Glutamatergic neuron (in vitro differentiated cells): ENCODE measurements at places on chromosomes 6 and 20.

- DNase-seq, result no peak
Observed at GRCh38 chr20:19079536-19080299, 132.7 kb upstream of the SLC24A3 start.

DNA sequence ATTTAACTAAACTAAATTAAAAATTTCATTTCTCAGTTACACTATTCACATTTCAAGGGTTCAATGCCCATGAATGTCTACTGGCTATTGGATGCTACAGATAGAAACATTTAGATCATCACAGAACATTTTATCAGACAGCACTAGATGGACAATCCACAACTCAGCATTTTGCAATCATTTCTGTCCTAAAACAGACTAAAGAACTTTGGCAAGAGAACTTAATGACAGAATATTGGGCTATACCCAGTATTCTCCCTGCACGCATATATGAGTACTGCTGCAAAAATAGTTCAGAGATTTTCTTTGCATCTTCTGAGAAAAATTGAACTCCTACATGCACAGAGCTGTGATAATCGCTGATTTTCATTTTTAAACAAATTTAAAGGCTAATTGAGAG, 36.1 kb upstream of the FBXO30 start:
- no peak for DNase-seq

DNA sequence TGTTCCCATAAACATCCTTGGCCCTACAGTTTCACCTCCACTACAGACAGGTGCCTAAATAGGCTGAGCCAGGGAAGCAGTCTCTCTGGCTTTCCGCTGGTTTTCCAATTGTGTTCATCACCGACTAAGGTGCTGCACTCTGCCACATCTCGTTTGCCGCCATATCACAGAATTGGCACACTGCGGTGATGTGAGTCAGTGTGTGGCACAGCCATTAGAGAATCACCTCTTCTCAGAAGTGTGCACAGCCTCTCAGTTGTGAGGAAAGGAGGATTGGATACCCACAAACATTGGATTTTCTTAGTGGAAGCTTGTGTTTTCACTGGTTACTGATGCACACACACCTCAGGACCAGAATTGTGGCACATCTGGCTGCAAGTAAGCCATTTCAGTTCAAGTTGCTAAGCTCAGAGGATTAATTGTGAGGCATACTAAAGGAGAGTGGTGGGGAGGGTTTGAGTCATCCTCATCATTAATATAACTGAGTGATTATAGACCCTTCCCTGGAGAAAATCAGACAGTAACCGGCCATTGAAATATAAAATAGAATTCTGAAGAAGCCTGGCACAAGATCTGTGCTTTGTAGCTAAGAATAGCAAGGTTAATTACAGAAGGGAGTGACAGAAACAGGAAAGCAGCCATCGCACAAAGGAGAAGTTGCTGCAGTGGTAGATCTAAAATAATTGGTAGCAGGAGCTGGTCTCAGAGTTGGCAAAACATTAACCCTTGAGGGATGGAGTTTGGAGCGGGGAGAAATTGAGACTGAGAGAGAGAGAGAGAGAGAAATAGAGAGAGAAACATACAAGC, 506.9 kb downstream of the LMBRD1 start:
- no peak for DNase-seq

DNA sequence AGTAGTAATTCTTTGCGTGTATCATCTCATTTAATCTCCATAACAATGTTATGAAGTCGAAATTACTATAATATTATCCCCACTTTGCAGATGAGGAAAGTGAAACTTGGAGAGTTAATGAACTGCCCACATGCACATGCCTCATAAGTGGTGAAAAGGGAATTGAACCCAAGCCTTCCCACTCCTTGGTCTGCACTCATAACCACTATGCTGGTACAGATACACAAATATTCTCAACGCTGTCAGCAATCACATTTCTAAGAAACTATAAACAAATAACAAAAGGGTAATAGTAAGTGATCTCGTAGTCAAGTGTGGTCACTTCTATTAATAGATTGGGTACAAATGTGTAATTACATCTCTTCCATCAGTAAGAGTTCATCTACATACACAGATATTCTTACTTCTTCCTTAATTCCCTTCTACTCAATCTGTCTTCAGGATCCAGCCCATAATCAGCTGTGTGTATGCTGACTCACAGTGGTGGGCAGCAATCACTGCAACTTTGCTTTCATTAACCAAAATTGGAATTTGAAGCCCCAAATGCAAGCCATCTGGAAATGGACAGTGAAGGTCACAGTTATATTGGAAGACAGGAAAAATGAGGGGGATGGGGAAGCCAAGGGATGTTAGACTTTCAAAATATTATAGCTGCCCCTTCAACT, 6.6 kb downstream of the PRSS35 start:
- no peak for DNase-seq

DNA sequence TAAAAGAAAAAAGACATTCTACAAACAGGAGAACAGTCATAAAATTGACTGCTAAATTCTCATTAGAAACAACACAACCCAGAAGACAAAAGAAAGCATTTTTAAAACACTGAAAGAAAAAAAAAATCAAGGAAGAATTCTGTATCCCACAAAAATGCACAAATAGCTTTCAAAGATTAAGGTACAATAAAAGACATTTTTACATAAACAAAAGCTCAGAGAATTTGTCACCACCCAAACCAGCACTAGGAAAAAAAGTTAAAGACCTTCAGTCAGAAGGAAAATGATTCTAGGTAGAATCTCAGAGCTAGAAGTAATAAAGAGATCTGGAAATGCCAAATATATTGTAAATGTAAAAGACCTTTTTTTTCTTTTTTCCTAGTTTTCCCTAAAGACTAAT, 252.4 kb downstream of the CLIC5 start:
- DNase-seq, result no peak

GRCh38 chr6:158122048-158122447, 46.0 kb downstream of the SERAC1 start:
- no peak for DNase-seq

GRCh38 chr6:152669895-152670294, 27.8 kb upstream of the MYCT1 start:
- no peak for DNase-seq

DNA sequence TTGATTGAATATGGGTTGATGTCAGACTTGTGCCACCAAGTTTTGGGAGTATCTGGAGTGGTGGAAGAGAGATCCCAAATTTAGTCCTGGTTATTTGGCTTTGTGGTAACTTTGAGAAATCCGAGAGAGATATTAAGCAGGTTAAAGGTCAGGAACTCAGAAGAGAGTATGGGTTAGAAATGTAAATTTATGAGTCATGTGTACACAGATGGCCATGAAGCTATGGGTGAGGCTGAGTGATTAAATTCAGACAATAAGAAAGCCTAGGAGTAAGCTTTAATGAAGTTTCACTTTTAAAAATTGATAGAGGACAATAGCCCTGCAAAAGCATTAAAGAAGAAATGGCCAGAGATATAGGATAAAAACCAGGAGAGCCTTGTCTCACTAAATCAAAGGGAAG, 14.3 kb downstream of the RIMS1 start:
- DNase-seq, result no peak
